ENCODE measurements at places on chromosomes 3 and 15.

DNA sequence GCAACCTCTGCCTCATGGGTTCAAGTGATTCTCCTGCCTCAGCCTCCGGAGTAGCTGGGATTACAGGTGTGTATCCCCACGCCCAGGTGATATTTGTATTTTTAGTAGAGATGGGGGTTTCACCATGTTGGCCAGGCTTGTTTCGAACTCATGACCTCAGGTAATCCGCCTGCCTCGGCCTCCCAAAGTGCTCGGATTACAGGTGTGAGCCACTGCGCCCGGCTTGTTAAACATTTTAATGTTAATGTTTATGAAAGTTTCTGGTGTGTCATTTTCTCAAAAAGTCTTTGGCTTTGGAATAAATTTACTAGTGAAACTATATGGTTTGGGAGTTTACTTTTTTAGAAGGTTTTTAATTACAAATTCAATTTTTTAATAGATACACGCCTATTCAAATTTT lies 698.8 kb downstream of the MECOM start:
- no peak for DNase-seq

GRCh38 chr3:170563712-170564423 lies 22.0 kb downstream of the SLC7A14 start:
- DNase-seq = peak; percentile 57

DNA sequence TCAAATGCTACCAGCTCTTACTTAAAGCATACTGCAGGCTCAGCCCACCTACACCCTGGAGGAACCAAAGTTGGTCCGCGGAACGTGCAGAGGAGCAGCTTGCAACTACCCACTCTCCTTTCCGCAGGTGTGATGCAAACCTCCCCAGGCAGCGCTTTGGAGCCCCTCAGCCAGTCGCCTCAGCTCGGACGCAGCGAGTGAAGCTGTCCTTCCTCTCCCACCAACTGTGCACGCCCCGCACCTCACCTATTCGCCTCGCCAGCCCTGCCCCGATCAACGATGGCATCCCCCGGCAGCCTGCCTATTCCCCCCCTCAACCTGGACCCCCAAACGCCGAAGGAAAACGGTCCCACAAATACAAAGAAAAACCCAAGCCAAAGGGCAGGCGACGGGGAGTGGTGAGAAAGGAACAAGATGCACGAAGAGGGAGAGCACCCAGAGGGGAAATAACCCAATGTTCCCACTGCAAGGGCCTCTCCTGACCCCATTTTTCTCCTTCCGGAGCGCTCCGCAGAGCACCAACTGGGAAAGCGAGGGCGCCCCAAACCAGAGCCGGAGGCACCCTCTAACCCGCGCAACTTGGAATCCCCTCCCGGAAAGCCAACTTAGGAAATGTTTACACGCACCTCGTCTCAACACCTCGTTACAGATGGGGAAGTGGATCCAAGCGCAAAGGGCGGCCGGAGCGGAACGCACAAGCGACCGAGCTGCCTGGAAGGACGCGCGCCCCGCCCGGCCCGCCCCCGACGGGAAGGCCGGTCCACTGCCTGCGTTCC lies 665 bp downstream of the GLB1 start:
- peak; percentile 42 for DNase-seq

DNA sequence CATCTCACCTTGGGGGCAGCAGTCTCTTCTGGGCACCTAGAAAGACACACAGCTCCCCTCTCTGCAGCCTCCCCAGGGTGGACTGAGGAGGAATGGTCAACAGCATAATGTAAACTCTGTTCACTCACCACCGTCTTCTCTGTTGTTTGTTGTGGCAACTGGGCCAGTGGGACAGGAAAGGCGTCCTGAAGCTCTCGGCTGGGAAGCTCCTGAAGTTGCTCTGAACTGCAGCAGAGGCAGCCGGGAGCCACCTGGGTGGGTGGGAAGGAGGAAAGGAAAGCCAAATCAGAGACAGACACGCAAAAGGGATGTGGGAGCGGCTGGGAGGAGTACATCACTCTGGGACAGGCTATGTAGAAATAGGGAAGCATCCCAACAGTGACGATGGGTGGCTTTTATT lies 52.7 kb downstream of the MYLK start:
- DNase-seq = no peak

GRCh38 chr15:62977952-62978811 lies 64.4 kb upstream of the TPM1 start:
- no peak for DNase-seq

GRCh38 chr3:73765878-73766545 lies 141.3 kb upstream of the PDZRN3 start:
- DNase-seq = no peak

GRCh38 chr3:125126323-125126722 lies 70.5 kb upstream of the HEG1 start:
- no peak for DNase-seq

DNA sequence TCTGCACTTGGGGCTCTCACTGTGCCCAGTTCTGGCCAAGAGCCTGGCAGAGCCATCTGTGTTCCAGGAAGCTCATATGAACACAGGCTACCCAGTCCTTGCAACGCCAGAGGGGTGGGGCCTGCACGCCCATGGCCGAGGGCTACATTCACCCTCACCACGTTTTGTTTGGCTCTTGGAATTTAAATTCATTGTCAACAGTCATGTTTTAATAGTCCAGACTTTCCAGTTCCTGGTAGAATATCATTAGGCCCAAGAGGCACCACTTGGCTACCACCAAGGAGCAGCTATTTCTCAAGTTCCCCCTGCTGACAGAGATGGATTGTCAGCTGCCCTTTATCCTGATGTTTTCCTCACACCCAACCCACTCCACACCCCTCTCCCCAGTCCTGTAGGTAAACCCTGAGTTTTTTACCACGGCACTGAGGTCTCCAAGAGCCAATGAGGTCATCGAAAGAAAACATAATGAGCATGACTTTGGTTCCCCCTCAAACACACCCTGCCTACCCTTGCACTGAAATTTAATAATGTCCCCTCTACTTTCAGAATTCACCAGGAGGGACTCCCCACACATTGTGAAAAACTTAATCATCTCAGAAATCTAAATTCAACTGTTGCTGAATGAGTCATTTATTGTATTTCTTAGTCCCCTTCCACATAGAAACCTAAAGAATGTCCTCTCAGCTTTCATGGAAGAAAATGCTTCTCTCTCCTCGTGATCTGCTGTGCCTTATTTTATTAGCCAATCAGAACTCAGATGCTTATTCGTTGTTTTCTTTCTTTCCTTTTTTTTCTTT lies 125.1 kb downstream of the SHQ1 start:
- DNase-seq = no peak

GRCh38 chr3:177652556-177653291 lies 455.4 kb upstream of the TBL1XR1 start:
- no peak for DNase-seq

DNA sequence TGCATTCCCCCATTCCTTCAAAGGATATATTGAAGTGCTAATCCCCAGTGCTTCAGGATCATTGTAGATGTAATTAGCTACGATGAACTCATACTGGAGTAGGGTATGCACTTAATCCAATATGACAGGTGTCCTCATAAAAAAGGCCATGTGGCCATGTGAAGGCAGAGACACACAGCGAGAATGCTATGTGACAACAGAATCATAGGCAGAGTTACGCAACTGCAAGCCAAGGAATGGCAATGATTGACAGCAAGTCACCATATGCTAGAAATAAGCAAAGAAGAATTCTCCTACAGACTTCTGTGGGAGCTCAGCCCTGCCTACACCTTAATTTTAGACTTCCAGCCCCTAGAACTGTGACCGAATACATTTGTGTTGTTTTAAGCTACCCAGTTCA lies 875.6 kb upstream of the ROBO1 start:
- DNase-seq = no peak

- no peak for DNase-seq
Observed at GRCh38 chr3:56724676-56725075, 41.6 kb upstream of the TASOR start.

GRCh38 chr3:94069194-94069813 lies 6.4 kb downstream of the NSUN3 start:
- peak; percentile 8 for DNase-seq

GRCh38 chr3:156668073-156668763 lies 6.2 kb upstream of the TIPARP start:
- DNase-seq = peak; percentile 35

GRCh38 chr3:177633671-177634207 lies 436.5 kb upstream of the TBL1XR1 start:
- no peak for DNase-seq

DNA sequence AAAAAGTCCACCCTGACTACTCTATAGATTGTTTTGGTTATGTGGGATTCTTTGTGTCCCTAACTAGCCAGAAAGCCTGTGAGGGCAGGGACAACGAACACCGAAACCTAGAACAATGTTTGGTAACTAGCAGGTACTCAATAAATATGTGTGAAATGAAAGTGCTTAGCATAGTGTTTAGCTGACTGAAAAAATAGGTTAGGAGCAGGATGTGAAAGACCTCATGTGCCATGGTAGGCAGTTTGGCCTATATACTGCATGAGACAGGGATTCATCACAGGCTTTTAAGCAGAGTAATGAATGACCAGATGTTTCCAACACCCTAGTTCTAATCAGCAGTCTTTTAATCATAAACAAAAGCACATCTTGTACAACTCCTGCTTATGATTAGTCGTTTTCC lies 64.2 kb downstream of the MYO5A start:
- DNase-seq = no peak

- no peak for DNase-seq
Observed at GRCh38 chr3:180280555-180280954, 243.8 kb upstream of the PEX5L start.

- DNase-seq = no peak
Observed at GRCh38 chr3:177905173-177906125, 630.8 kb upstream of the KCNMB2 start.

DNA sequence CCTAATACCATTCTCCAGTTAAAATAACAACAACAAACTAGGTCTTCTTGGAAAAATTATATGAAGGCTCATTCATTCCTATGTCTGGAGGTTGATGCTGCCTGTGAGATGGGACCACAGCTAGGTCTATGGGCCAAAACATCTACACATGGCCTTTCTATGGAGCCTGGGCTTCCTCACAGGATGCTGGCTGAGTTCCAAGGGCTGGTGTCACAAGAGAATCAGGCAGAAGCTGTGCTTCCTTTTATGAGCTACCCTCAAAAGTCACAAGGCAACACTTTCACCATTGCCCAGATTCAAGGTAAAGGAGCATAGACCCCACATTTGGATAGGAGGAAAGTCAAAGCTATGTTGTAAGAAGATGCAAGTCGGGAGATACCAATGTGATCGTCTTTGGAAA lies 4.6 kb upstream of the RTP2 start:
- DNase-seq = no peak

- DNase-seq = no peak
Observed at GRCh38 chr3:129549006-129549800, 6.2 kb downstream of the H1-8 start.

- DNase-seq = no peak
Observed at GRCh38 chr15:82128401-82129148, 82.8 kb upstream of the MEX3B start.

DNA sequence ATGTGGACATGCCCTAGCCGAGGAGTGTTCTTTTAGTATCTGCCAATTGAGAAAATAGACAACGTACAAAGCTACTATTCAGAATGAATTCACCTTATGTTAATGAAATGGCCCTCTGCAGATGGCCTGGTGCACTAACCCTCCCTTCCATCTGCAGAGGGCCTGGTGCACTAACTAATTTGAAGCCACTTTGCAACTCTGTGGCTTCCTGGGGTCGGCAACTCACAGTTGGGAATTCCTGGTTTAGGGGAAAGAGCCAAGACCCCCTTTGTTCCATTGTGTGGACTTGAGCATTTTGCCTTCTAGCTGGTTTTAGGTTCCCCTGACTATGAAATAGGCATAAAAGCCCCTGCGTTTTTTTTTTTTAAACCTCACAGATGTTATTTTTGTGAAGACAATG lies 204.3 kb upstream of the UBE3A start:
- no peak for DNase-seq

GRCh38 chr15:79978655-79979514 lies 7.9 kb upstream of the BCL2A1 start:
- DNase-seq = no peak

GRCh38 chr3:17709236-17709810 lies 33.1 kb downstream of the TBC1D5 start:
- no peak for DNase-seq

GRCh38 chr3:185789134-185789533 lies 35.7 kb downstream of the IGF2BP2 start:
- no peak for DNase-seq

DNA sequence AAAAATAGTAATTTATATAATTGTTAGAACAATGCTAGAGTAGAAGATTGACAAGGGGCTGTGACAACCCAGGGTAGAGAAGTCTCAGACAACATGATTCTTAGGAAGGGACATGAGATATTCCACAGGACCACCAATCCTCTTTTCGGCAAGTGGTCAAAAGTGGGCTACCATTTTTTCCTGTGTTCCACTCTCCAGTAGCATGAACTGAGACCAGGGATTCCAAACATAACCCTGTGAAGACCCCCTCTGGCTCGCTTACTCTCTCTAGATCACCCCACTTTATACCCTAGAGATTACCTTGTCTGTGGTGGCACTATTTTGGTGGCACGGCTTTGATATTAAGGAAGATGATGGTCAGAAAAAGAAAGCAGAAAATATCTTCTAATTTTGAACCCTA lies 960 bp downstream of the GCSAM start:
- DNase-seq = no peak

GRCh38 chr3:109863701-109864100 lies 526.4 kb upstream of the DPPA4 start:
- DNase-seq = no peak

GRCh38 chr15:24678485-24678884 lies 2.9 kb downstream of the NPAP1 start:
- no peak for DNase-seq

GRCh38 chr15:80498652-80499051 lies 94.5 kb downstream of the ARNT2 start:
- DNase-seq = no peak

- no peak for DNase-seq
Observed at GRCh38 chr3:69292185-69292584, 93.7 kb downstream of the FRMD4B start.

- DNase-seq = no peak
Observed at GRCh38 chr15:41971895-41972252, 483 bp downstream of the EHD4 start.

DNA sequence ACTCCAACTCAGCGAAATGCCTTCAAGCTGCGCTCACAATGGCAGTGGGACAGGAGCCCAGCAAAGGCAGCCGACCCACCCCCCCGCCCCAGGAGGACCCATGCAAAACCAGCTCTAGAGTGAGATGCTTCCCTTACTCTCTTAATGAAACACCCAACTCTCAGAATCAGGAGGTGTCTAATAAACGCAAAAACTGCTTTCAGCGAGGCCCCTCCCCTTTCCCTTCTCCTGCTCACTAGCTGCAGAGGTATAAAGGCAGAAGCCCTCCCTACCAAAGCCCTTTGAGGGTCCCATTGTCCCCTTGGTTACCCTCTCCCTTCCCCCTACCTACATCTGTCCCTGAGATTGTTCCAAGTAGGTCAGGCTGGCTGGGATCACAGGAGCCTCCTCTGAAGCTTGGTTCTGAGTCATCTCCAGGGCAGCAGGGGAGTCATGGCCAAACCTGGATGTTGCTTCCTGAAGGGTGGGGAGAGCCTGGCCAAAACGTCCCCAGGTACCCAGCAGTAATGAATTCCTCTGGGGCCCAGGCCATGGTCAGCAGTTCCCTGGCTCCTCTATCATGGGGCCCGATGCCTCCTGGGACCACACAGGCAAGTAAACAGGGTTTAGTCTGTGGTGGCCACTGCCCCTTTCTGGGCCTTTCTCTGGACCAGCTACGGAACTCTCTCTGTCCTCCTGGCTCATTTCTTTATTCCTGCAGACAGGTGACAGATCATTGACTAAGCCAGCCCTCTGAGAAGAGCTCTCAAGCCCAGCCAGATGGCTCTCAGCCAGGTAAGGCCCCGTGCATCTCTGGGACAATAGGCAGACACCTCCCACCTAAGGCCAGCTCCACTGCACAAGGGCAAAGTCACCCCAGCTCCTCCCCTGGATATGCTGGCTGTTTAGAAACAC lies 8.6 kb downstream of the KLHL25 start:
- peak; percentile 81 for DNase-seq

Measured in NCI-H510A treated with DMSO at 0.1 percent for 48 hours (cell line).